Cortex of kidney (tissue), 1 donor: ENCODE measurements at places on chromosomes 6 and 20.

- DNase-seq = no peak
Measured at GRCh38 chr20:63606686-63607085, 20.2 kb downstream of the GMEB2 start.

DNA sequence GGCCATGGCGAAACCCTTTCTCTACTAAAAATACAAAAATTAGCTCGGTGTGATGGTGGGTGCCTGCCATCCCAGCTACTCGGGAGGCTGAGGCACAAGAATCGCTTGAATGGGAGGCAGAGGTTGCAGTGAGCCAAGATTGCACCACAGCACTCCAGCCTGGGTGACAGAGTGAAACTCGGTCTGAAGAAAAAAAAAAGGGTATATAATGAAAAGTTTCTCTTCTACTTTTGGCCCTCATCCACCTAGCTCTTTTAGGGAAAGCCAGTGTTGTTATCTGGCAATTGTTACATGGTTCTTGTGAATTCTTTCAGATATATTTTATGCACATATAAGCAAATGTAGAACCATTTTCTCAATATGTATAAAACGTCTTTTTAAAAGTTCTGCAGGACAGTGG, 19.0 kb downstream of the KIF3B start:
- no peak for DNase-seq

DNA sequence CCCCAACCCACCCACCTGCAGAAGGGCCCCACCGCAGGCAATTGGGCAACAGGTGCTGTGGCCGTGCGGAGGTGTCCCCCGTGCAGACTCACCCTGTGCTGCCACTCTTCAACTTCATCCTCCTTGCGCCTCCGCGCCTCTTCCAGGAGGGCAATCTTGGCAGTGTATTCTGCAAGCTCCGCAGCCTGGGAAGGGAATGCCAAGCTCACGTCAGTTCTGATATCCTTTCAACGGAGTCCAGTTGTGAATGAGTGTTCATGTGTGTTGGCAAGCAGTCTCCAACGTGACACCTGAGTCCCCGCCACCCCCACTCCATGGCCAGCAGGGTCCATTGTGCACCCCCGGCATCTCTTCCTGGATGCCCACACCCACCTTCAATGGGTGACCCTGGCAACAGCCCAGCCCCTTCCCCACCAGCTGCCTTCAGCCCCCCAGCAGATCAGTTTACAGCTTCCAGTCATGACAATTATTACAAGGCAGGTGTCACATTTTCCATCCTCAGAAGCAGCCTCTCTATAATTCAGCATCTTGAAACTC, 49.9 kb downstream of the EZR start:
- no peak for DNase-seq

DNA sequence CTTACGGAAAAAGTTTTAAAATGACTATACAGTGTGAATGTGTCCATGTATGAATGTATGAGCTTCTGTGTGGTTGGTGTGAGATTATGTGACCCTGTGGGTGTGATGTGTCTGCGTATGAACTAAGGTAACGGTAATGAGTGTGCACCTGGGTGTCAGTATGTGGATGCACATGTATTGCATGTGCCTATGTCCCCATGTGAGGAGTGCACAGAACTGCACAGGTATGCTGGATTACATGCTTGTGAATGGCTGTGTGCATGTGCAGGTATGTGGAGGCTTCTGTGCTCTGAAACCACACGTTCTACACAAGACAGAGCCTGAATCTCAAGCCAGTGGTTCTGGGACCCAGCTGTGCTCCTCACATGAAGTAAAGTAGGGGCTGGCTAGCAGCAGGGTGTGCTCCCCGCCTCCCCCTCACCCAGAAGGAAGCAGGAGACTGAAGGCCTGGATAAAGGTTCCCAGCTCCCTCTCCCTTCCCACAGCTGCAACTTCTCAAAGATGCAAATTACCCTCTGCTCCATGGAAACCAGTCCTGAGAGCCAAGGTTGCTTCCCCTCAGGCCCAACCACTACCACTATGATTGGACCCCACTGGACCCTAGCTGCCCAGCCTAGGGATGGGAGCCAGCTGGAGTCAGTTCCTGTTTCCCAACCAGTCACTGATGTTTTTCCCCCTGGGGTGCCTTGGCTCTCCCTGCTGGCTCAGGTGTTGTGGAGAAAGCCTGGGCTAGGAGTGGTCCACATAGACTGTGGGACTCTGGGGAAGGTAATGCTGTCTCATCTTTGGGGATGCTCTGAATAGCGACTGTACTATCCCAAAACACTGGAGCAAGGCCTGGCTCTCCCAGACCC, 24.8 kb upstream of the SPDEF start:
- DNase-seq = no peak

DNA sequence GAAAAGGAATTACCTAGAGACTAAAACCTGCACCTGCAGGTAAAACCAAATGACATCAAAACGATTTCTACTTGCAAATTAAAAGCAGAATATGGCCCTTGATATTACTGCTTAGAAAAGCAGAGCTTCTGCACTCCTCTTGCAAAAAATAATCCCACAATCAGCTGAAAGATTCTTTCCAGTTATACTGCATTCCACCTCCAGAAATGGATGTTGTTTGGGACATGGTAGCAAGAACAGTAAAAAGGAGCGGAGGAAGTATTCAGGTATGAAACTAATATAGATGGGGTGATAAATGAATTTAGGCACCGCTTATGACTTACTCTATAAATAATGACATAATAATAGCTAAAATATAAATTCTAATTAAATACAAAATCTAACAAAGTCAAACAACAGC, 14.9 kb downstream of the ATXN1 start:
- DNase-seq = no peak
